Kidney tubule cell (primary cell): ENCODE measurements at places on chromosomes 12 and 14.
A peak's percentile ranks its signal among the peaks of the same experiment; 100 is the strongest.

GRCh38 chr12:103144278-103144677 is 186.8 kb downstream of the ASCL1 start:
- DNase-seq: no peak

- no peak for DNase-seq
Observed at GRCh38 chr12:82357340-82357739, 847 bp downstream of the CCDC59 start.

DNA sequence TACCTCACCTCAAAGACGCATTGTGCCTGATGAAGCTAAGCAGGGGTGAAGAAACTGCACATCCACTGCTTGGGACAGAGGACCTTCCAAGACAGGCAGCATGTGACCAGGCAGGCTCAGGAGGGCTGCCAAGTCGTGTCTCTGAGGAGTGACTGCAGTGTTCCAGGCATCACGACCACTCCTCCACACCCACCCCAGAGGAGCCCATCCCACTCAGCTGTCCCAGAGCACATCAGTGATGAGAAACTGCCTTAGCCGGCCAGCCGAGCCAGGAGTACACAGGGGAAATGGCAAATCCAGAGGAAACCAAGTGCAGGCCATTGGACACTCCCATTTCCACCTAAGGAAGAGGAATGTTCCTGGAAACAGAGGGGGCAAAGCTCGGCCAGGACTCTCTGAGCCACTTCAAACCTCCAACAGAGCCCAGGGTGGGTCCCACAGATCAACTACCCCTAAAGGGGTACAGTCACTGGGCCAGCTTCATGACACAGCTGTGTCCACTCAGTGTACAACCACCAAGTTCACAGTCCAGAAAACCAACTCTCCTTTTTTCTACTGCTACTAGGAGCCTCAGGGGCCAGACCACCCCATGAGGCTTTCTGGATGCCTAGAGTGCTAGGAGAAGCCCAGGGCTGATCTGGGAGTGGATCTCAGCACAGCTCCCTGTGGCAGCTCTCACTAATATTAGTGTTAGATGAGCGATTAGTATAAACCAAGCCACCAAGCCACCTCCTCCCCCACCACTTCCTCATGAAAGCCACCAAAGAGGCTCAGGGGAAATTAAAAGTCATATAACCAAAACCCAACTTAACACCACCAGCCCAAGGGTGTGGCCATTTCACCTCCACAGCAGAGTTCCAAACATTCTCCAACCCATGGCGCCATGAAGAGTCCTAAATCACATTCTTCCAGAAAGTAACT is 15.4 kb downstream of the PXN start:
- no peak for DNase-seq

GRCh38 chr14:22231018-22231417 is 358.0 kb downstream of the DAD1 start:
- no peak for DNase-seq

- DNase-seq: peak; percentile 47
Observed at GRCh38 chr12:92039046-92039445, 106.6 kb downstream of the BTG1 start.

DNA sequence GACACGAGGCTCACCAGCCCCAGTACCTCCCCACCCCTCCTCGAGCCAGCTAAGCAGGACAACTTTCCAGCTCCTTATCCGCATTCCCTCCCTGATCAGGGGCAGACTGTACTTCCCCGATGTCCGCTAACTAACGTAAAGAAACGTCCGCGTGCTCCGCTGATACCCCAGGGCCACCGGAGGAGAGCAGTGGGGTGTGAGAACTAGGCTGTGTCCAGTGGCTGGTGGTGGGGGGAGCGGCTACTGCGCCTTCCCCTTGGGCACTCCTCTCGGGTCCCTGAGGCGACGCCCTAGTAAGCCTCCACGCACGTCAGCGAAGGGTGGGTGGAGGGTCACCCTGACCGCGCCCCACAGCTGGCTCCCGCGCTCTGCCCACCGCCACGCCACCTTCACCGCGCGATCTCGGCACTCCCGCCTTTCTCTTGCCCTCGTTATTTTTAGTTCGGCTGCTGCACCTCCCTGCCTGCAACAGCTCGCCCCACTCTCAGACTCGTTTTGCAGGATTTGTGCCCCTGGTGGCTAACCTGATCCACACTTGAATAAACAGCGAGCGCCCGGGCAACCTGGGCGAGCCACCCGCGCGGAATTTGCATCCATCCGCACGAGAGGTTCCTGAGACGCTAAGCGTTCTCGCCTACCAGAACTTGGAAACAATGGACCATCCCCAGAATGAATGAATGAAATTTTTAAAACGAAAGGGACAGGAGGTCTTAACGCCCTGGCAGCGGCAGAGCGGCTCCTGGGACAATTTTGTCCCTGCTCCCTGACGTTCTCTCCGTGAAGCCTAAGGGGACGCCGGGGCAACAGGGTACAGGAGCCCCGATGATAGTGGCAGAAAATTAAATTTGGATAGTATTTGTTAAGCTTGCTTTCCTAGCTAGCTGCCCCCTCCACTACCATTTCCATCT is 6.9 kb upstream of the BMP4 start:
- DNase-seq: peak; percentile 51

- no peak for DNase-seq
Observed at GRCh38 chr14:93924592-93925355, 2.4 kb upstream of the FAM181A start.

DNA sequence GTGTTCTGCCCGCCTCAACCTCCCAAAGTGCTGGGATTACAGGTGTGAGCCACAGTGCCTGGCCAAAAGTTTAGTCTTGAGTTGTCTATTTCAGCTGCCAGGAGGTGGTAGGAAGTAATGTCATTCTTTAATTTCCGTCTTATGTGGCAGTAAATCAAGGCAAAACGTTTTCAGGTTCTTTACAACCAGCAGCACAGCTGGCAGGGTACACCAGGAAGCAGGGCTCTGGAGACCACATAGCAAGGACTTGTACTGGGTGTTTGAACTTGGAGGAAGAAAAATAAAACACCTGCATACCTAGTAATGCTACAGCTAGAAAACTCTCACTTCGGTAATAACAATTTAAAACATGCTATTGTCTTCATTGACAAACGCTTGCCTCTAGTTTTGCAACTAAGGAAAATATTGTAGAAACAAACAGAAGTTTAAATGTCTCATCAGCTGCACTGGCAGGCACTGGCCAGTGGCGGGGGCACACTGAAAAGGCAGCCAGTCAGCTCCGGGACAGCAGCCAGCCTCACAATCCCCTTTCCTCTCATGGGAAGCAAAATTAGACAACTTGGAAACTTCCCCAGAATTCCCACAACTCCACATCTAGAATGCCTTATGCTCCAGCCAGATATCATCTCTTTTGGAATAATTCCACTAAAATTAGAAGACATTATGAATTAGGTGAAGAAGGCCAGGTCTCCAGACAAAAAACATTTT is 72.2 kb downstream of the CLIP1 start:
- no peak for DNase-seq

GRCh38 chr14:78403278-78403815 is 233.2 kb downstream of the NRXN3 start:
- peak; percentile 96 for DNase-seq

- DNase-seq: peak; percentile 42
Observed at GRCh38 chr12:102824218-102824835, 92.7 kb downstream of the PAH start.

- DNase-seq: no peak
Observed at GRCh38 chr12:115623764-115624334, 653.6 kb downstream of the MED13L start.

GRCh38 chr14:61524936-61525292 is 170.4 kb upstream of the HIF1A start:
- no peak for DNase-seq

DNA sequence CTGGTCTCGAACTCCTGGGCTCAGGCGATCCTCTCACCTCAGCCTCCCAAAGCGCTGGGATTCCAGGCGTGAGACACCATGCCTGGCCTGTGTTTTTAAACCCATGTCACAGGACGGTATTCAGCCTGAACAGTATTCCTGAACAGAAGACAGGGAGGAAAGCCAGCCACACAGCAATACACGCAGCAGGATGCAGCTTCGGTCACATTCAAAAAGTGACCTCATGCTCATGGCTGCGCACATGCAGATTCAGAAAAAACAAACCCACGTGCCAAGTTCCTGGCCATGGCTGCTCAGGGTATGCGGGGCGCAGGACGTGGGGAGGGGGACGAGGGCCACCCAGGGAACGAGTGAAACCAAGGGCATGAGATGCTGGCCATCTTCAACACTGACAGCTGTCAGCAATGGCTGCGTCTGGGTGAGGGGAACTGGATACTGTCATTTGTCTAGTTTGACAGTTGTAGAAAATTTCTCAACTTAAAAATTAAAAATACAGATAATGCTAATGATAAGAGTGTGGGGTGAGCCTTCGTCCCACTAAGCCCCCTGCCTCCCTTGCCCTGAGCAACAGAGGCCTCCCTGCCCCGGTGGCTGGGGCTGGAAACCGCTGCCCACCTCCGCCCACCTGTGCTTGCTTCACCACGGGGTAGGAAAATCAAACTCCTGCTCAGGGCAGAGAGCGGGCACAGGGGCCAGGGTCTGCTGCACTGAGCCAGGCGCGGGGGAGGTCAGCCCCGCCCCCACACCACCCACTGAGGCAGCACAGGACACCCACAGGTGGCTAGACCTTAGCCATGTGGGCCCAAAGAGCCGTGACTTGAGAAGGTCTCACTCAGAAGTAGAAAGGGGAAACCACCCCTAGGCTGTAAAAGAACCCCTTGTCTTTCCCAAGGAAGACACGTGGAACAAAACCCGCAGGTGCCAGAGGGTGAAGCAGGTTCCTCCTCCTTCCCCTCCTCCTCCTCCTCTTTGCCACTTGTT is 84.2 kb downstream of the SCARB1 start:
- no peak for DNase-seq

GRCh38 chr14:104927432-104927816 is 2.7 kb downstream of the PLD4 start:
- DNase-seq: no peak

GRCh38 chr14:61837336-61838229 is 75.4 kb downstream of the SNAPC1 start:
- peak; percentile 79 for DNase-seq

- no peak for DNase-seq
Observed at GRCh38 chr12:129190827-129191226, 337.5 kb downstream of the GLT1D1 start.

DNA sequence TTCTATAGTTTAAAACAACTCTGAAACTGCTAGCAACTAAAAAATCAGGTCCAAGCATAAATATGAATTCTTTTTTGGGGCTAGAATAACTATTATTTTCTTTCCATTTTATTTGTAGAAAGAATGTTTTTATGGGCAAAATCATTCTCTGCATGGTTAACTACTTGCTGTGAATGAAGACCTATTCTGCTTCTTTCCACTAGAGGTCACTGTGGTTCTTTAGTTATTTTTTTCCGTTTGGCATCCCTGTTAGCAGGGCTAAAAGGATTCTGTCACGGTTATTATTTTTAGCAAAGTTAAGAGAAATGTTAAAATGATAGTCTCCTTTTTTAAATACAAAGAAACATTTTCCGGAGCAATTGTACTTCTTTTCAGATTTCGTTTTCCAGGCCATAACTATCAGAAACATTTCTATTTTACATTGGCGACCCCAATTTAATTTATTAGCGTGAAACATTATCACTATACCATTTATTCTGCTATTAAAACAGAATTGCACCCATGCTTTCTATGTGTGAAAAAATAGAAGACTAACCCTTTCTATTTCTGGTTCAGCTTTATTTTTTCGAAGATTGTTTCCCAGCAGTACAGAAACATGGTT is 404.8 kb downstream of the ATP23 start:
- peak; percentile 67 for DNase-seq

- DNase-seq: peak; percentile 72
Observed at GRCh38 chr12:77010691-77011548, 54.4 kb downstream of the E2F7 start.

DNA sequence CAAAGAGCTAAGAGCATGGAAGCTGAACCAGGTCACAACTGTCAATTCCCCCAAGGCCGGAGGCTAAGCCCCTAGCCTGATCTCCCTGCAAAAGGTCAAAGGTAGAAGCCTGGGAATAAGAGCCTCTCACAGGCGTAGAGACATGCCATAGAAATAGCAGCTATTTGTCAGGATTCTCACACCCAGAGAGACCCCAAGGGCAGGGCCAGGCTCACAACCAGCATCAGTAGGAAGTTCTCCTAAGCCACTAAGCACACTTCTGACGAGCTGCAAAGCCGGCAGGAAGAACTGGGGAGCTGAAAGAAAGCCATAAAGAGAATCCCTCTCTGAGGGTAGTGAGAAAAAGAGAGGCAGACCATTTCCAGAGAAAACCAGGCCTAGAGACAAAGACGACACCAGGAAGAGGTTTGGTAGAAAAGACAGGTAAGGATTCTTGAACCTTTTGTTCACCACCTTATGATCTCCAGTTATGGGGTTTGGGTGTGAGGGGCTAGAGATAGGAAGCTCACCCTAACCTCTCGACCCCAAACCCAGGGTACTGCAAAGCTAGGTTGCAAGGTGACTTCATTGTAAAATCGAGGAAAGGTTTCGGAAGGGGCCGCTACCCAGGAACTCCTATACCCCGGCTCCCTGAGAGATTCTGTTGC is 1.0 kb downstream of the SMARCC2 start:
- peak; percentile 15 for DNase-seq

- DNase-seq: no peak
Observed at GRCh38 chr14:23864259-23864658, 89.3 kb upstream of the DHRS4 start.

- peak; percentile 100 for DNase-seq
Observed at GRCh38 chr14:20613094-20614037, 22.2 kb upstream of the RNASE12 start.

- no peak for DNase-seq
Observed at GRCh38 chr14:101732118-101732517, 29.4 kb upstream of the PPP2R5C start.

GRCh38 chr14:50040401-50040775 is 76.0 kb downstream of the VCPKMT start:
- DNase-seq: peak; percentile 89

- DNase-seq: no peak
Observed at GRCh38 chr12:129074379-129074778, 221.1 kb downstream of the GLT1D1 start.

DNA sequence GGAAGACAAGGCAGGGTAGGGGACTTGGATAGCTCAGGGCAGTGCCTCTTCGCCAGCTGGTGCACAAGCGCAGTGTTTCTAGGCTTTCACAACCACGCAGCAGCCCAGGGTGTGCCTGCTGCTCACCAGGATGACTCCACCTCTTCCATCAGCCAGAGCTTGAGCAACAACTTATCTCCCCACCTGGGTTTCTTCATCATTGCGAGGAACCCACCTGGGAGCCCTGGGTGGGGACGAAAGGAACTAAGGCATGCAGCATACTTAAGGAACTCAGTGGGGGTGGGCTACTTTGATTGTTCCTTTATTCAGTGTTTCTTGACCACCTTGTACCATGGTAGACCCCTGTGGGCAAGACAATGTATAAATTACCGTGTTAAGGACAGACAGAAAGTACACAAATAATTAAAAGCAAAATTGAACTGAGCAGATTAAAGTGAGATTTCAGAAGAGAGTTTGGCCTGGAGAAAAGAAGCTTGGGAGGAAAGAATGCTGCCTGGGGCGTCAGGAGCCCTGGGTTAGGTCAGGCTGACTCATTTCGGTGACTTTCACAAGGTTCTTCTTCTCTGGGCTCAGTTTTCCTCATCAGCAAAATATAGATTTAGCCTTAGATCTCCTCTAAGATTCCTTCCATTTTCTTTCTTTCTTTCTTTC is 22.9 kb downstream of the KRT18 start:
- peak; percentile 62 for DNase-seq

GRCh38 chr12:47551426-47551851 is 154.4 kb downstream of the RPAP3 start:
- DNase-seq: no peak

GRCh38 chr12:69007101-69007854 is 74.3 kb upstream of the CPM start:
- peak; percentile 39 for DNase-seq
